ENCODE measurements at places on chromosomes 1 and 21.

DNA sequence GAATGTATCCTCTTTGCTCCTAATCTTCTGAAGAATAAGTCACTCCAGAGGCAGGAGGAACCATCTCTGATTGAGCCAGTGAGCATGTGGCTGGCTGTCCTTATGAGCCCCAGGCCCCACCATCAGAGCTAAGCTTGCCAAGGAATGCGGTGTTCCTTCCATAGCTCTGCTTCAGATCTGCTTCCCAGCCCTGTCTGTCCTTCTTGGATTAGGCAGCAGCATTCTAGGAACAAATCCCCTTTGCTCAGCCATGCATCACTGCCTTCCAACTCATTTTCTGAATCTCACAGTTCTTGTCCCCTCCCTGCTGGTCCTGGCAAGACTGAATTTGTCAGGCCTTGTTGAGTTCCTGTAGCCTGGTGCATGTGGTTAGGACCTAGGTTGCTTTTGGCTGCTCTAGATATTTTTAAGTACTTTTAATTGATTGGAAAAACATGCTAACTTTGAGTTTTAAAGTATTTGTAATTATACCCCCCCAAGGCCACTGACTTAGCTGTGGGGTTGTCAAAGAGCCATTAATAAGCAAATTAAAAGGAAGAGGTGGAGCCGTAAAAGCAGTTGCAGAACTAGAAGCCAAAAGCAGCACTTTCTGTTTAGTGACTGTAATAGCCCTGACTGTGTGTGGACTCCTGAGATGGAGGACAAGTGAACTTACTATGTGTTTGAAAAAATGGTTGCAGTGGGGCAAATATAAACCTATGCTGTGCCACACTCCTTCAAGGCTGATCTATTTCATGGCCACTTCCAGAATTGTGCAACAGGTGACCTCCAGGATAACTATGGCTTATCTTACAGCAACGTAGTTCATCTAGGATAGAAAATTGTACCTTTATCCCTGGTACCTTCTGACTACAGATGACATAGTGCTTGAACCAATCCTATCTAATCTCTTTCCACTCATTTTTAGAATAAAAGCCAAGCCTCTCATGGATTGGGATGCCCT is 61.3 kb upstream of the BACH1 start:
- no peak for DNase-seq

DNA sequence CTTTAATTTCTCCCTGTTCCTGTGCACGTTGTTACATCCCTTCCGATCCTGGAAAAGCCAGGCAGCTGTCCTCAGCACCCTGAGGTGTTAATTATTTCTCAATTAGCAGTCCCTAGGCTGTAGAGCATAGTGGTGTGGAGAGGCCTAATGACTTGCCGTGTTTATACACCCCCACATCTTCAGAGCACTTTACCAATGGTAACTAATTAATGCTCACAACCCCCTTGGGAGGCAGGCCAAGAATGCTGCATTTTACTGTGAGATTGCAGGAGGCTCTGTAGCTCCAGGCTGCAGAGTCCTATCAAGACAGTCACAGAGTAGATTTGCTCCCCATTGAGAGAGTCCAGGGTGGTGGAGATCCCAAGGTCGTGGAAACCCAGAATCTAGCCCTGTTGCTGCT is 2.4 kb upstream of the PARS2 start:
- DNase-seq: no peak

DNA sequence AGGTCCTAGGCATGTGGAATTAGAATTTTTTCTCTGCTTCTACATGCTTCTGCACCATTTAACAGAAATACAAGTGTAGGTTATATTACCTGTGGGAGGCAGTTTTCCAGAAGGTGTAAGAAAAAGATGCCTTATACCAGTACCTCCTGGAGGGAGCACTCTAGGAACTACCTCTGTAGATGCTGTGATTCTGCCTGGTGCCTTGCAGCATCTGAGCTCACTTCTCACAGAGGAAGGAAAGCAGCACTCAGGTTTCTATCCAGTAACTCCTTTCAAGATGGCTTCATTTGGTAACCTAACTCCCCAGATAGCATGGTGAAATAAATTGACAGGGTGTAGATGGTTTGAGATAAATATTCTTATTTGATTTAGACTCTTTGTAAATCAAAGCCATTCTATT is 50.3 kb downstream of the GIPC2 start:
- no peak for DNase-seq

DNA sequence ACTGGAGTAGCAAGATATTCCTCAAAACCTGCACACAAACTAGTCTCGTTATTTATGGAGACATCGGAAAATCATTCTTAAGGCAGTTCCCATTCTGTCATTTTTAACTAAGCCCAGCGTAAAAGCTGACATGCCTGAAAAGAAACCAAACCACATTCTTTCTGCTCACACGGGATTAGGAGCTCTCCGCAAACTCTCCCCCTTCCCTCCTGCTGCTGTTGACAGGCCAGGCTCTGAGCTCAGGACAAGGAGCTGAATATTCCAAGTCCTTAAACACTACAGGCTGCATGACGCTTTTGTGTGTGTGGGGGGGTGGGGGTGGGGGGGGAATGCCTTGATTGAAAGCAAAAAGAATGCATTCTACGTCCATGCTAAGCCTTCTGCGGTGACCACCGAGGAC is 5.2 kb downstream of the OLIG1 start:
- no peak for DNase-seq

DNA sequence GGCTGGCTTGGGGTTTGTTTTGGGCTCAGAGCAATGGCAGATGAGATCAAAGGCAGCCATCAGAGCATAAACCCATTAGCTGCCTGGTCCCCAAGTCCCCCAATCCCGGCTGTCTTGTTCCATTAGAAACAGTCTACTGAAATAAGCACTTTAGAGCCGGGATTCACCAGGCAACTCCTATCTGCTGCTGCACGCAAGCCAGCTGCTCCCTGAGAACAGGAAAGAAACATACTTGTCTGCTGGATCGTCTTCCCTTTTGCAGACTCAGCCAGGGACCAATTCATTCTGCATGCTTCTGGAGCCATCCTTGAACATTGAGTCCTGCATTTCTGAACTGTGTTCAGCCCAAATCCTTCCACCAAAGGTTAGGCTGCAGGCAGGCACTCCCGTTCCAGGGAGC is 21.8 kb downstream of the RXRG start:
- DNase-seq: no peak

- no peak for DNase-seq
Observed at GRCh38 chr1:230054092-230054749, 12.8 kb upstream of the GALNT2 start.

GRCh38 chr1:33965086-33965485 is 101.2 kb downstream of the HMGB4 start:
- no peak for DNase-seq

DNA sequence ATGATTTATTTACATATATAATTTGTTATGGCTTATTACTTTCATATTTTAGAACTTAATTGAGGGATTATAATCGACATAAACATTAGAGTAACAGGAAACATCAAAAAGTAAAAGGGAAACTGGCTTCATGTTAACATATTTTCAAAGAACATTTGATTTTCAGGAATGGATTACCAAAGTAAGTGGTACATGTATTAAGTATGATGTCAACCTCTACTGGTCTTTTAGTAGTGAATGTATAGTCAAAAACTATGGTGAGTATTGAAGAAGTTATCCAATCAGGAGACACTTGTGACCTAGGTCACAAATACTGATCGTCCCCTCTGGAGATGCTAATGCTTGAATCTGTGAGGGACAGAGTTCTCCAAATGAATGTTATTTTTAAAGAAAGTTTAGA is 768.9 kb upstream of the ADGRL4 start:
- no peak for DNase-seq

GRCh38 chr1:198201956-198202784 is 45.4 kb downstream of the NEK7 start:
- no peak for DNase-seq

GRCh38 chr1:53860967-53861411 is 22.9 kb upstream of the NDC1 start:
- DNase-seq: peak; percentile 72

Measured in thymus (tissue), 14 donors.